CD4-positive, alpha-beta T cell treated with Interleukin-2 at 100 ng/mL for 4 hours (primary cell): ENCODE measurements at places on chromosomes 11 and 22.
A peak's percentile ranks its signal among the peaks of the same experiment; 100 is the strongest.

- DNase-seq: peak; percentile 50
Measured at GRCh38 chr22:44664149-44664548, 37.9 kb upstream of the PRR5 start.

DNA sequence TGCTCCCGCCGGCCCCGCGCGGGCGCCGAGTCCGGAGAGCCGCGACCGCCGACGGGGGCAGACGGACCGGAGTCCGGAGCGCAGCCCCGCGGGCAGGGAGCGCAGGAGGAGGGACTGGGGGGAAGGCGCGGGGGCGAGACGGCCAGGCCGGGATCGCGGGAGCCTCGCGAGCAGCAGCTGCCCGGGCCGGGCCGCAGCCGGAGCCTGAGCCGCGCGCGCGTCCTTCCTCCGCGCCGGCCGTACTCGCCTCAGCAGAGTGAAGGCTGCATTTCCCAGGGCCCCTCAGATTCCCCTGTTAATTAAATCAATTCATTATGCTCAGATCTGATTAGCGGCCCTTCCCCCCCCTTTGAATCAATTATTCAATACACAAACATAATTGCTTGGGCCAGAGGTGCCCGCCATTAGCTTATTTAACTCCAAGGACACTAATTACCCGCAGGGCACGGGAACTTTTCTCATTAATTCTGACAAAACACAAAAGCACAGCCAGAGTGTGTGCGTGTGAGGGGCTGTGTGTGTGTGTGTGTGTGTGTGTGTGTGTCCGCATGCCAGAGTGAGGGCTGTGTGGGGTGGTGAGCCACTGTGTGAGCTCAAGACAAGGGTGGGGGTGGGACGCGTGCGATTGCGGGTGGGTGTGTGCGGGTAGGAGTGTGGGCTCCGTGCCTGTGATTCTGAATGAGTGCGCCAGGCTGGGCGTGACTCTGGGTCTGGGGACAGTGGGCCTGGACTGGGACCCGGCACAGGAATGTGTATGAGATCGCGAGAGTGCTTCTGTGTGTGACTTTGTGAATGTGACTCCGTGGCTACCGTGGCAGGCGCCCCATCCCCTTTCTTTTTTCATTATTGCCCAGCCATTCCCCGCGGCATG lies 5.1 kb upstream of the LMO1 start:
- no peak for DNase-seq

- no peak for DNase-seq
Measured at GRCh38 chr11:1656061-1656441, 26.5 kb downstream of the KRTAP5-5 start.

- no peak for DNase-seq
Measured at GRCh38 chr11:14552089-14552488, 31.9 kb upstream of the PSMA1 start.

DNA sequence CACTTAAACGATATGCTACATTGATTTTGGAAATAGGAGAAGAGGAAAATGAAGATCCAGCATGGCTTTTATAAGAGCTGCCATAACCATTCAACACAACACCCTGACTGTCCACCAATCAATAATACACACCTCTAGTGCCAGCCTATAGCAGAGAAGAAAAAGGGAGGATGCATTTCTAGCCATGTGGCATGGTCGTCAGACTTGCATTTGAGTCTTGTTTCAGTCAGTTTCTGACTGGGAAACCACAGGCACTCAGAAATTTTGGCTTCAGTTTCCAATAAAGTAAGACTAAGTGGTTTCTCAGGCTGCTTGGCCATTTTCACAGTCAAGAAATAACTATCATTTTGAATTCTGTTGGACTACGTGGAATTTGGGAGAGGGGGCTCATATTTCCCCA lies 523.5 kb upstream of the LRRC4C start:
- DNase-seq: no peak

- DNase-seq: no peak
Measured at GRCh38 chr22:29314537-29315285, 786 bp downstream of the RASL10A start.

DNA sequence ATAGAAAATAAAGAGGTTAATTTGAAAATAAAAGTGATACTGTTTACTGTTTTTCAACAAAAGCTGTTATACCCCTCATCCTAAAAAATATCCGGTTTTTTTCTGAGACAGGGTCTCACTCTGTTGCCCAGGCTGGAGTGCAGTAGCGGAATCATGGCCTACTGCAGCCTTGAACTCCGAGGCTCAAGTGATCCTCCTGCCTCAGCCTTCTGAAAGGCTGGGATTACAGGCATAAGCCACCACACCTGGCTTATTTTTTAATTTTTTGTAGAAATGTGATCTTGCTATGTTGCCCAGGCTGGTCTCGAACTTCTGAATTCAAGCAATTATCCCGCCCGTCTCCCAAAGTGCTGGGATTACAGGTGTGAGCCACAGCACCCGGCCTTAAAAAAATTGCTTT lies 35.7 kb downstream of the ALG9 start:
- DNase-seq: no peak

- no peak for DNase-seq
Measured at GRCh38 chr11:111836721-111837120, 34.7 kb downstream of the ALG9 start.

DNA sequence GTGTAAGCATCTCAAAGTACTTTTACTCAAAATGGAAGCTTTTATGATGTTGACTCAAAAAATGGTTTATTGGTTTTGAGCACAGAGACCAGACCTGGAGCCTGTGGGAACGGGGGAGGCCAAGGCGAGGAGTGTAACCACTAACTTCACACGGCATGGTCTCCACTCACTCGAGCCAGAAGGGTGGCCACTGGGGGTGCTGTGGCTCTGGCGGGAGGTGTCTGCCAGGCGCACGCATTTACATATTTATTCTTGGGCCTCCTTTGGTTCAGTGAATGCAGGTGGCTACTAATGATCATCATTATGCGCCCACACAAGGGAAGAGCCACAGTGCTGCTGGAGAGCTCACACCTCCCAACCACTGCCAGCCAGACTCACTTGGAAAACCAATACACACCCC lies 64.6 kb downstream of the FLRT1 start:
- DNase-seq: no peak

DNA sequence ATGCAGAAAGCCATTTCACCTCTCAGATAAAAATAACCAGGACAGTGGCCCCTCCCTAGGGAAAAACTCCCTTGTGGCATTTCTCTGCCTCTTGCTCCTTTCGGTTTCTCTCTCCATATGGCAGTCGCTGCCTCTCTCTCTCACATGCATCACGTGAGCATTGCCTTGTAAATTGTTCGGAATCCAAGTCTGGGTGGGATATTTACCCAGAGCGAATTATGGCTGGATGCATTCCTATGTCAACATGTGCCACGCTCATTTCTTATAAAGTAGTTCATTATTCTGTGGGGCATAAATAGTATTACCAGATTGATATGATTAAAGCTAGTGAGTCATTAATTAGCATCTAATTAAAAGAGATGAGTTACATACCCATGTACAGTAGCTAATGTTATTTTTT lies 392.9 kb downstream of the INSC start:
- DNase-seq: no peak

GRCh38 chr11:60814112-60814511 lies 27.8 kb upstream of the CCDC86 start:
- DNase-seq: no peak

DNA sequence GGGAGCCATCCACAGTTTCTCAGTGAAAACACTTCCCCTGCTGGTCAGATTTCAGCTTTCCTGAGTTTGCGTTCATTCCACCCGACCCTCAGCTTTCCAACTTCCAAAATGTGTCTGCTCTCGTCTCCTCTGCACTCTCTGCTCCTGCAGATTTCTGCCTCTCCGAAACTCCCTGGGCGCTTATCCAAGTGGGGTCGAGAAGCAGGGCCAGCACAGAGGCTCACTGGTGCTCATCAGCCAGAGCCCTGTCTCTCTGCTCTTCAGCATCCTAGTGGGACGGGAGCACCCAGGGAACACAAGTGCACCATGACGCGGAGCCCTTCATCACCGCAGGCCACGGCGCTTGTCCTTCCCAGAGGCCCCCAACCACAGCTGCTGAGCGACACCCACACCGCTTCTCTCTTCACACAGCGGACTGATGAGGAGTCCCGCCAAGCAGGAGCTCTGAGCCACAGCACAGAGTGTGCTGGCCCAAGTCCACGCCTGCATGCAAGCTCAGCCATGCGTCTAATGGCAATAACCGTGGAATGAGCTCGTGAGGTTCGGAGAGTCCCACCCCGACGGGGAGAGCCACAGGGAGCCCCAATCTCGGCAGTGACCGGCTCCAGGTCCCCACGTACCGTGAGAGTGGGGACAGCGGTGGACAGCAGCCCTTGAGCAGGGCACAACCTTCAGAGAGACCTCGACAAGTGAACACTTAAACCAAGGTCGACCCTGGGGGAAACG lies 27.9 kb upstream of the MOB2 start:
- DNase-seq: no peak

- DNase-seq: no peak
Measured at GRCh38 chr11:35393098-35393497, 26.3 kb downstream of the SLC1A2 start.

DNA sequence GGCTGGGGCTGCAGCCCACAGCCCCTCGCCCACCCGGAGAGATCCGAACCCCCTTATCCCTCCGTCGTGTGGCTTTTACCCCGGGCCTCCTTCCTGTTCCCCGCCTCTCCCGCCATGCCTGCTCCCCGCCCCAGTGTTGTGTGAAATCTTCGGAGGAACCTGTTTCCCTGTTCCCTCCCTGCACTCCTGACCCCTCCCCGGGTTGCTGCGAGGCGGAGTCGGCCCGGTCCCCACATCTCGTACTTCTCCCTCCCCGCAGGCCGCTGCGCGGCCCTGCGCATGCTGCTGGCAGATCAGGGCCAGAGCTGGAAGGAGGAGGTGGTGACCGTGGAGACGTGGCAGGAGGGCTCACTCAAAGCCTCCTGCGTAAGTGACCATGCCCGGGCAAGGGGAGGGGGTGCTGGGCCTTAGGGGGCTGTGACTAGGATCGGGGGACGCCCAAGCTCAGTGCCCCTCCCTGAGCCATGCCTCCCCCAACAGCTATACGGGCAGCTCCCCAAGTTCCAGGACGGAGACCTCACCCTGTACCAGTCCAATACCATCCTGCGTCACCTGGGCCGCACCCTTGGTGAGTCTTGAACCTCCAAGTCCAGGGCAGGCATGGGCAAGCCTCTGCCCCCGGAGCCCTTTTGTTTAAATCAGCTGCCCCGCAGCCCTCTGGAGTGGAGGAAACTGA lies 731 bp downstream of the GSTP1 start:
- no peak for DNase-seq

DNA sequence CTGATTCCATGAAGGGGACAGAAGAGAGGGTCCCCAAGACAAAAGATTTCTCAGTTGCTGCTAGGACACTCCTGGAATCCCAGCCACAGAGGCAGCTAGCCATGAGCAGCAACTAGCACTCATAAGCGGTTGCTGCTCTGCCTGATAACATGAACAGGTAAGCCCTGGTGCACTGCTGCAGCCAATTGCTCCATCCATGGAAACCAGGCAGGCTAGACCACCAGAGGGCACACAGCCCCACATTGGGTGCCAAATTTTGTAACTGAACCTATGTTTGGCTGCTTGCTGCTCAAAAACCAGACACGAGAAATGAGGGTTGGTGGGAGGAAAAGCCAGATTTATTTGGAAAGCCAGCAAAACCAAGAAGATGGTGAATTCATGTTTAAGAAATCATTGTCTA lies 21.9 kb upstream of the QSER1 start:
- DNase-seq: peak; percentile 20

DNA sequence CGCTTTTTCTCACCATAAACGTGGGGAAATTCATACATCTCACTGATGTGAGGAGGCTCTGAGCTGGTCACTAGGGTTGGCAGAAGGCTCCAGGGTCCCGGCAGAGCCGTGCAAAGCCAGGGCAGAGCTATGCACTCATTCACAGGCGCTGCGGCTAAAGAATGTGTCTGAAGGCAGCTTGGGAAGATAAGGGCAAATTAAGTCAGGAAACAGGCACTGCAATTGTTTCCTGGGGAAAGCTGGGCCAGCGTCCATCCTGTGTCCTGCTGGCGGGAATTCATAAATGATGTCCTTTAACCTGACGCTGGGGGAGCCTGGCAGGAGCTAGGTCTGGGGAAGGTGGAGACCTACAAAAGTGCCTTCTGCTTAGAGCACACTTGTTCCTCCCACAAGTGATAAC lies 27.6 kb downstream of the PKNOX2 start:
- DNase-seq: no peak

- DNase-seq: no peak
Measured at GRCh38 chr11:73759610-73760134, 1.2 kb downstream of the RAB6A start.

DNA sequence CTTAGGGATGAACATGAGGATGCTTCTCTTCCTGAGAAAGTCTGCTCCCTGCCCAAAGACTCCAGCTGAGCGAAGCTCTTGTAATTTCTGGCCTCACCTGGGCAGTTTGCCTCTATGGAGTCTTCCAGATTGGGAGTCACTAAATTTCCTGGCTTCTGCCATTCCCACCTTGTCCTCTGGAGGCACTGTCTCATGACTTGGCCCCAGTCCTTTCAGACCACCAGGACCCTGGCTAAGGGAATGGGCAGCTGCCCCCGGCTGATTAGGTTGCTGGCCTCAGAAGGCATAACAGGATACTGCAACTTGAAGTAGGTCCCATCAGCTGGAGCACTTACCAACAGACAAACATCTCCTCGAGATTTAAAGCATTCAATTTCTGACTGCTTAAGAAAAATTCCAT lies 128.1 kb upstream of the SPON1 start:
- no peak for DNase-seq

- DNase-seq: no peak
Measured at GRCh38 chr11:68810164-68810563, 31.6 kb downstream of the CPT1A start.

DNA sequence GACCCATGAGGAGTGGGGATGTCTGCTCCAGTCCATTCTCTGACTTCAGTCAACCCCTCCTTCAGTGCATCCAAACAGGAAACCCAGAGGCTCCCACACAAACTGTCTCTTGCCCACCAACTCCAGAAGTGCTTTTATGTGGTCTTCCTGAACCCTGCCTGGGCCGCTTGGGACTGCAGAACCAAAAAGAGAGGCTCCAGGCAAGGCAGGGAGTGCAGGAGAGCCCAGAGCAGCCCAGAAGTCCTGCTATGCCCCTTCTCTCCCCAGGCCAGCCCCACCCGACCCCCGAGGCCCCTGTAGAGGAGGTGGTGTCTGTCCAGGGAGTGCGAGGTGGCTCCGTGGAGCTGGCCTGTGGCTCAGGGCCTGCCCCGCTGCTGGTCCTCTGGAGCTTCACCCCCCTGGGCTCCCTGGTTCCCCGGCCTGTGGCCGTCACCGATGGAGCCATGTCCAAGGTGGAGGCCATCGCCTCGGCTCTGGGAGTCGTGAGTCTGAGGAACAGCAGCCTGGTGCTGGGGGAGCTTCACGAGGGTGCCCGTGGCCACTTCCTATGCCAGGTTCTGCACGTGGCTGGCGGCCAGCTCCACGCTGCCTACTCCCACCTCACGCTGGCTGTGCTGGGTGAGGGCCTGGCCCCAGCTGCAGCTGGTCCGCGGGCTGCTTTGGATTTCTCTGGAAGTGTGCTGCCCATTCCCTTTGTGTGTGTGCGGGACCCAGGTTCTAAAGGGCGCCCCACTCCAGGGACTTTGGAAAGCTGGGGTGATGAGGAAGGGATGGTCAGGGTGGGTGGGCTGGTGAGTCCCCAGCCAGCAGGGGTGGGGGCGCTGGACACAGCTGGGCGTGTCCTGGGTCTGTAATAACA lies 1.8 kb downstream of the VSIG10L2 start:
- no peak for DNase-seq

GRCh38 chr22:49230194-49230577 lies 597.5 kb downstream of the BRD1 start:
- no peak for DNase-seq

- DNase-seq: no peak
Measured at GRCh38 chr11:61659413-61660196, 20.6 kb upstream of the DAGLA start.
